Activated naive CD4-positive, alpha-beta T cell treated with anti-CD3 and anti-CD28 coated beads, Interleukin-2, amount 10 ng/mL, durations not matched to agents 7 days and 5 days (primary cell): ENCODE measurements at places on chromosomes 7 and 10.
A peak's percentile ranks its signal among the peaks of the same experiment; 100 is the strongest.

DNA sequence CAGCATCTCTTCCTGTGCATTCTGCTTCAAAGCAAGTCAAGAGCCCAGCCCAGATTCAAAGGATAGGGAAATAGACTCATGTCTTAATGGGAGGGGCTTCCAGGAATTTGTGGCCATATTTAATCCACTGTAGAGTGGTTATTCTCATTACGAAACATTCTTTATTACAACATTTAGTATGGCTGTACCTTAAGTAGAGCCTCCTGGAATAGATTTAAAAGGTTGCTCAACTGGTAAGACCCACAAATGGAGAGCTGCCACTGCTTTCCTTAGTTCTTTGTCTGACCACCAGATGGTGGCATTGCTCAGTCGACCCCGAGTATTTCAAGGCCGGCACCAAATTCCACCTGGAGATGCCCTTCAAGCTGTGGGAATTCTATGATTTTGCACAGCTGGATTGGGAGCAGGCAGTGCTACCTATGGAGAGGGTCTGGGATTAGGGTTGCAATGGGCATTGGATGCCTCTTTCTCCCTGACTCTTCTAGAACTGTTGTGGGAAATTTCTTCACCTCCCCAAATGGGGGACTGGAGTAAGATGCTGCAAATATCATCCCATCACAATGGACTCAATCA lies 102.2 kb downstream of the RBM20 start:
- peaks cover 70% of the 10 kb centered on the region for H3K4me1 ChIP-seq
- no peak overlapping the region for H3K27ac ChIP-seq
- peaks cover 8% of the 10 kb centered on the region for H3K36me3 ChIP-seq
- peaks cover 4% of the 10 kb centered on the region for H3K27me3 ChIP-seq
- peak; percentile 61 for DNase-seq

DNA sequence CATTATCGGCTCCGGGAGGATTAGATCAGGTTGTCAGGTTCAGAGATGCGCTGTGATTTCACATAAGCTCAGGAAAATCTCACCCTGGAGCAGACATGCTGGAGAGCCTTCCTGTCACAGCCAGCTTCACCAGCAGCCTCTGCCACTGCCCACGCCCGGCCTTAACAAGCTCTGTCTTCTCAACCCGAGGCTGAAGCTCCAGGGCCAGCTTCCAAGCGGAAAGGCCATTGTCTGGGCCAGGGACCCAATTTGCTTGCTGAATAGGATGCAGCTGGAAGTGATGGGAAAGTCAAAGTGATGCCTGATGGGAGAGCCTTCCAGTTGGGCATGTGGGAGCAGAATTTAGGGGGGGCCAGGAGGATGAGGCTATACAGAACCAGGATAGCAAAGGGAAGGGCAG lies 36.3 kb downstream of the C10orf105 start:
- H3K36me3 ChIP-seq = peaks cover 3% of the 10 kb centered on the region
- H3K4me1 ChIP-seq = peaks cover 3% of the 10 kb centered on the region
- DNase-seq = no peak
- no peak overlapping the region for H3K4me3 ChIP-seq
- H3K27ac ChIP-seq = no peak overlapping the region

DNA sequence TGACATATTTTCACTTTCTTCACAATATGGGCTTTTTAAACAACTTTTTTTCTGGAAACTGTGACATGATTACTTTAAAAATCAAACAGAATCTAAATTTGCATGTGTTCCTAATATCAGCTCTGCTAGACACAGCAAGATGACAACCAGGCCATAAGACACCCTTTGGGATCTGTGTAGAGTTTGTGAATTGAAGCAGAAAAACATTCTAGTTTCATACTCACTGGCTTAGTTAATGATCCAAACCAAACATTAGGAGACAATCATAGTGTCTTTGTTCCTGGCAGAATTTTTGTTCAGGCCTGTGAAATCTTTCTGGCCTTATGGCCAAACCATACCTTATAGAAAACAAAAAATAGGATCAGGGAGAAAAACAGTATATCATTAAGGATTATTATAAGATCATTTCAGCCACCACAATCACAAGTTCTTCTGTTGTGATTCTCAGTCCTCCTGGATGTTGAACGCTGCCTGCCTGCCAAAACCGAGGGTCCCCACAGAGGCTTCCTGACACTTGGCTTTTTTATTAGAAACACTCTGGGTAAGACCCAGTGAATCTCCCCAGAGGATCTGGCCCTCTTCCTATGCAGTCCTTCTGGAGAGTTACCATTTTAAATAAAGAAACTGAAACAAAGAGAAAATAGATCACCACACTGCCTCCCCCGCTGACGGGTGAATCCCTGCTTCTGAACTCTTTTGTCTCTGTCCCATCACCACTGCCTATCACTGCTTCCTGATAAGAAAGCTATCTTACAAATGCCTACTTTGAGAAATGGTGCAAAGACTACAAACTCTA lies 79.2 kb upstream of the PPP1R3C start:
- H3K27ac ChIP-seq = no peak overlapping the region
- DNase-seq = no peak
- H3K4me3 ChIP-seq = no peak overlapping the region
- no peaks in the 10 kb centered on the region for H3K36me3 ChIP-seq
- no peaks in the 10 kb centered on the region for H3K4me1 ChIP-seq
- peaks cover 18% of the 10 kb centered on the region for H3K27me3 ChIP-seq

- no peak overlapping the region for H3K4me3 ChIP-seq
- no peak for DNase-seq
- no peaks in the 10 kb centered on the region for H3K27me3 ChIP-seq
- peaks cover 61% of the 10 kb centered on the region for H3K36me3 ChIP-seq
- no peak overlapping the region for H3K27ac ChIP-seq
These were observed 15.7 kb downstream of the TMEM106B start for GRCh38 chr7:12226756-12227155.

DNA sequence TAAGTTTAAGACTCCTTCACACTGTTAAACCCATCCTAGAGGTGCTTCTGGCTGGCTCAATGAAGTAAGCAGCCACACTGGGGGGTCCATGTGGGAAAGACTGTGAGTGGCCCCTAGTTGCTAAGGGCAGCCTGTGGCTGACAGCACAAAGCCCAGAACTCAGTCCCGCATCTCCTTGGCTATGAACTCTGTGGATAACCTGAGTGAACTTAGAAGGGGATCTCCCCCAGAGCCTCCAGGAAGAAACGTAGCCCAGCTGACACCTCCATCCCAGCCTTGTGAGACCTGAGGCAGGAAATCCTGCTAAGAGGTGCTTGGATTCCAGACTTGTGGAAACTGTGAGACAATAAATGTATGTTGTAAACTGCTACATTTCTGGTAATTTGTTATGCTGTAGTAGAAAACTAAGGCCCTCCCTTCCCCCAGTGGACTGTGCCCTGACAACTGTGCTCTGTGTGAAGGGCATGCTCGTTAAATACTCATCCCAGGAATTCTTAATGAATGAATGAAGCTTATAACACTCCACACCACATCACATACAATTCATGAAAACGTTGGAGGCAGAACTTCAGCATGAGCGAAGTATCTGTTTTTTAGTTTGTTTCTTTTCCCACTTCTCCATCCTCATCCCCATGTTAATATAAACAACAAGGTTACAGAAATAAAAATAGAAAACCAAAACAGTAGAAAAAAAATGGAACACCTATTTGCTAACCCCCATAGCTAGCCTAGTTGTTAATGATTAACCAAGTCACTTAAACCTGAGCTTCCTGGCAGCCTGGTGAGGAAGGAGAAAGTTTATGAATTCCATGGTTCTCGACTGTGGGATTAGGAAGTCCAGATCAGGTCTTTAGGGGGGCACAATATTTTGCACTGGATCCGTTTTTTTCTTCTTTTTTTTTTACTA lies 36.8 kb upstream of the AOAH start:
- H3K4me3 ChIP-seq = no peak overlapping the region
- H3K27ac ChIP-seq = no peak overlapping the region
- peaks cover 9% of the 10 kb centered on the region for H3K27me3 ChIP-seq
- H3K4me1 ChIP-seq = peaks cover 4% of the 10 kb centered on the region
- no peak for DNase-seq

DNA sequence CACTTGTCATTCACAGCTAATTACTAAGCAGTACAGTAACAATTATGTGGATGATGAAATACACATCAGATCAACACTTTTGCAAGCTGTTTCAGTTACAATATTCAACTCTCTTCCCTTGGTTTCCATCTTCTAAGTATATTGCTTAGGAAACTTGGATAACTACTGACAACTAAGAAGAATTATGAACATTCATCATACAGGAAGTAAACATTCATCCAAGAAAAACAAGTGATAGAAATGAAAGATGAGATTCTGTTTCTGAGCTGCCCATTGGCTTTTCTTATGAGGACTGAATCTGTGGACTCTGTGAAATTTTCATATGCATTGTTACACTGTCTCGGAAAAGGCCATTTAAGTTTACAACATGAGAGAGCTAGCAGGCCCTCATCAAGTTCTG lies 240.2 kb downstream of the PRKG1 start:
- no peak for DNase-seq
- no peak overlapping the region for H3K4me3 ChIP-seq

GRCh38 chr7:151632750-151633515 lies 113.2 kb upstream of the RHEB start:
- H3K4me3 ChIP-seq = peak overlapping the region; percentile 88
- peaks cover 3% of the 10 kb centered on the region for H3K36me3 ChIP-seq
- peak; percentile 74 for DNase-seq
- H3K27me3 ChIP-seq = no peaks in the 10 kb centered on the region
- H3K4me1 ChIP-seq = peaks cover 22% of the 10 kb centered on the region
- peak overlapping the region; percentile 96 for H3K27ac ChIP-seq

DNA sequence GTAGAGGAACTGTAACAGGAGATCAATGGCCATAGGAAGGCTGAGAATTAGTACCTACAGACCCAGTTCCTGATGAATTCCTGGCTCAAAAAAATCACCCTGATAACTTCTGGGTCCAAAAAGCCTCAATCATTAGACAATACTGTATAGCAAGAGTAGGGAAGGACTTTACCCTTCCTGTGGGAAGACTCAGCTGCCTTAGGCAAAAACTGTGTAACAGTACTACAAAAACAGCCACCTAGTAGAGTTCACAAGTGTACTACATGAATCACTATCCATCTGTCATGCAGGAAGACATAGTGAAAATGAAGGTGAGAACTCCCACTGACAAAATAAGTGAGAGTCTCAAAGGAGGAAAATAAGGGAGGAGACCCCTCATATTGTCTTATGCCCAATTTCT lies 47.6 kb downstream of the MAP3K8 start:
- no peak overlapping the region for H3K4me3 ChIP-seq
- no peak for DNase-seq
- H3K36me3 ChIP-seq = peaks cover 6% of the 10 kb centered on the region
- peaks cover 30% of the 10 kb centered on the region for H3K27me3 ChIP-seq
- no peak overlapping the region for H3K27ac ChIP-seq
- H3K4me1 ChIP-seq = peaks cover 3% of the 10 kb centered on the region

- no peak overlapping the region for H3K4me3 ChIP-seq
- no peaks in the 10 kb centered on the region for H3K36me3 ChIP-seq
- H3K27ac ChIP-seq = no peak overlapping the region
- no peaks in the 10 kb centered on the region for H3K27me3 ChIP-seq
- DNase-seq = no peak
- peaks cover 4% of the 10 kb centered on the region for H3K4me1 ChIP-seq
These were observed 7.6 kb downstream of the PRXL2A start for GRCh38 chr10:80415734-80416478.

DNA sequence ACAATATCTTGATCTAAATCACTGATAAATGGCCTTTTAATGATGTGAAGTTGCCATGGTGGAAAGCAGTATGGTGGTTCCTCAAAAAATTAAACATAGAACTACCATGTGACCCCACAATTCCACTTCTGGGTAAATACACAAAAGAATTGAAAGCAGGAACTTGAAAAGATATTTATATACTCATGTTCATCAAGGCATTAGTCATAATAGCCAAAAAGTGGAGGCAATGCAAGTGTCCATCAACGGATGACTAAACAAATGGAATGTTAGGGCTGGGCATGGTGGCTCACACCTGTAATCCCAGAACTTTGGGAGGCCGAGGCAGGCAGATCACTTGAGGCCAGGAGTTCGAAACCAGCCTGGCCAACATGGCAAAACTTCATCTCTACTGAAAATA lies 2.0 kb upstream of the DNAJC12 start:
- H3K4me3 ChIP-seq = no peak overlapping the region
- peaks cover 4% of the 10 kb centered on the region for H3K27me3 ChIP-seq
- H3K36me3 ChIP-seq = no peaks in the 10 kb centered on the region
- H3K27ac ChIP-seq = no peak overlapping the region
- DNase-seq = no peak
- peaks cover 4% of the 10 kb centered on the region for H3K4me1 ChIP-seq

DNA sequence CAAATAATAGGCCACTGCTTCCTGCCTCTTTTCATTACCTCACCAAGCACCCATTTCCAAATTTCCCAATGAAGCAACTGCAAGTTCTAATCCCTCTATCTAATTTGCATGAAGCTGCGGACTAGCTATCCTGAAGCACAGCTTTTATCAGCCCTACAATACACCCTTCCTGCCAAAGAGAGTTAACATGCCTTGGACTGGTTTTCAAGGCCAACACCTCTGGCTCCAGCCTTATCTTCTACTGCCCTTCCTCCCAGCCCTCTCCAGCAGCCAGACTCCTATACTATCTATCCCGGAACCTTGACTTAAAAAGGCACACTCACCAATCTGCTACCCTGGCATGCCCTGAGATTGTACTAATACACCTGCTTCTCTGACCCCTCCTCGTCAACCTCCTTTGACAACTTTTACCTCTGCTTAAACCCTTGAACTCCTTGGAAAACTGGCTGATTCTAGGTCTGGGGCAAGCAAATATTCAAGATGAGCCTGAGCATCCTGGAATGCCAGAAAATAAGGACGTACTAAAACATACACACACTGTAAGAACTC lies 73.4 kb downstream of the SGMS1 start:
- H3K36me3 ChIP-seq = peaks cover 10% of the 10 kb centered on the region
- H3K4me1 ChIP-seq = peaks cover 6% of the 10 kb centered on the region
- no peak overlapping the region for H3K4me3 ChIP-seq
- H3K27ac ChIP-seq = no peak overlapping the region

- H3K36me3 ChIP-seq = no peaks in the 10 kb centered on the region
- H3K27ac ChIP-seq = no peak overlapping the region
- H3K4me3 ChIP-seq = no peak overlapping the region
- no peak for DNase-seq
- H3K4me1 ChIP-seq = peaks cover 3% of the 10 kb centered on the region
These were observed 82.0 kb downstream of the FGFR2 start for GRCh38 chr10:121516093-121516865.

- no peak overlapping the region for H3K27ac ChIP-seq
- no peak overlapping the region for H3K4me3 ChIP-seq
- no peaks in the 10 kb centered on the region for H3K36me3 ChIP-seq
- DNase-seq = no peak
- no peaks in the 10 kb centered on the region for H3K4me1 ChIP-seq
These were observed 133.6 kb upstream of the VWC2 start for GRCh38 chr7:49639808-49640207.

GRCh38 chr10:43396061-43396927 lies 12.7 kb downstream of the HNRNPF start:
- H3K27ac ChIP-seq = peak overlapping the region; percentile 93
- H3K4me3 ChIP-seq = peak overlapping the region; percentile 90
- peak; percentile 85 for DNase-seq
- H3K36me3 ChIP-seq = peaks cover 76% of the 10 kb centered on the region

DNA sequence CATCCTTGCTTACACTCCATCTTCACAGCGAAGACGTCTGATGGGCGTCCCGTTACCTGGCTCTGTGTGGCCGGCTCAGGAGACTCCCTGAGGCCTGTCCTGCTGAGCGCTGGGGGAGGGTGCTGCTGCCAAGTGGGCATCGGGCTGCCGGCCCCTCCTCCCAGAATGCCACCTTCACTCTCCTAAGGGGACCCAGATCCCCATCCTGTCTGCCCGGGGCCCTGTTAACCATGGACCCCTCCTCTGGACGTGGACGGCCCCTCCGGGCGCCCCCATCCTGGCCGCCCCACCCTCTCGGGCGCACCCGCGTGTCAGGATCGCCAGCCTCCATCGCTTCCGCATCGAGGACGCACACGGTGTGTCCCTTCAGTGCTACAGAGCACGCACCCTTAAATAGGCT lies 7.3 kb upstream of the FOXL3 start:
- H3K4me1 ChIP-seq = no peaks in the 10 kb centered on the region
- H3K36me3 ChIP-seq = no peaks in the 10 kb centered on the region
- no peak overlapping the region for H3K4me3 ChIP-seq
- H3K27ac ChIP-seq = no peak overlapping the region
